ENCODE measurements at places on chromosomes 1 and 21.

DNA sequence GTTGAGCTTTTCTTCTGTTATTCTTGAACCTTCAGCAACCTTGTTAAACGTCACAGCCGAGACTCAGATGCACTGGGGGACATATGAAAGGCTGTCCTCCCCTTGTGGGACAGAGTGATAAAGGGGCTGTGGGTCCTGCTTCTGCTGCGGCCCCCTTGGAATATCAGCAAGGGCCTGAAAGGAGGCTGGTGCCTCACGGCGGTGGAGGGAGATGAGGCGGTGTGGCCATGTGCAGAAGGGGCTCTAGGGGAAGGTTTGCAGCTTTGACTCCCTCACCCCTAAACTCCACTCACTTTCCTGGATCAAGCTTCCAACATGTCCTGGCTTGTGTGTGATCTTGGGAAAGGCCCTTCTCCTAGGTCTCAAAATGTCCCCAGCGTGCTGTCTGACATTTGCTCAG, 270.7 kb upstream of the CSF3R start:
- no peak for DNase-seq

DNA sequence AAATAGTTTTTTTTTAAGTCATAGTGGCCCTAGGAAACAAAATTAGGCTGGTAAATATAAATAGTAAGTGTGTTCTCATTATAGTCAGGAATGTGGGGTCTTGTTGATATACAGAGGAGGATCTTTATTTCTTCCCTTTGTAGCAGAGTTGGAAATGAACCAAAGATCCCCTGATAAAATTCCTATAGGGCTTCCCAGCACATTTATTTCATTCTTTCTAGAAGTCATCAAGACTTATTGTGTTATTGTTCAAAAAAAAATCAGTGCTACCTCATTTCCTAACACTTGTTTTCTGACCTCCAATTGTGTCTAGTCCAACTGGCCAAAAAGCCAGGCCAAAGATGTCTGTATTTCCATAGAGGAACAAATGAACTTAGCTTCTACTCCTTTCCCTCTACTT, 7.6 kb upstream of the PLEKHO1 start:
- DNase-seq = no peak

DNA sequence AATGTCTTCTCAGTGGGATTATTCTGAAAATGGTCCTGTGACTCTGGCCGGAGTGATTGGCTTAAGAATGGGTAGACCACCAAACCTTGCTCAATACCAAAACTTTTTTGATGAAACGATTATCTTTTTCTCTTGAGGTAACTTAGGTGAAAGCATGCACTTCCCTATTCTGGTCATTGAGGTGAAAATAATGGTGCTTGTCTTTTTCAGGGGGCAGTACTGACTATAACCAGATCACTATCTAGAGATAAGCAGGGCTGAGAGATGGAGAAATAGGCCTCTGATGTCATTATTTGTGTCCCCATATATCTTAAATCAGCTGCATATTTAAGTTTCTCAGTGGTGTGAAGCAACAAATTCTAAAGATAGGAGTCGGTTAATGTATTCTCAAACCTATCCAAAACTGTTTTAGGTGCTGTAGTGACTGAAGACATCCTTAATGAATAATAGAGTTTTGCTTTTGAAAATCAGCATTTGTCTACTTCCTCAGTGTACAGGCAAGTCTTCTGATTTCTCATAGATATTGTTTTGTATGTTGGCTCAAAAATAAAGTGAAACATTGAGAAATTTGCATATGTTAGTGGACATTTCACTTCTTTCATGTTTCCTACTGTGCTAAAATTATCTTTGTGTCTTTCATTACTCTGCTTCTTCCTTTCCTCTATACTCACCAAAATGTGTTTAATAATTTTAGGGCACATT, 735.3 kb upstream of the ADGRL4 start:
- no peak for DNase-seq

- DNase-seq = no peak
Observed at GRCh38 chr1:213871179-213871578, 116.6 kb upstream of the PROX1 start.

GRCh38 chr1:1357871-1358432, 403 bp downstream of the MXRA8 start:
- no peak for DNase-seq

DNA sequence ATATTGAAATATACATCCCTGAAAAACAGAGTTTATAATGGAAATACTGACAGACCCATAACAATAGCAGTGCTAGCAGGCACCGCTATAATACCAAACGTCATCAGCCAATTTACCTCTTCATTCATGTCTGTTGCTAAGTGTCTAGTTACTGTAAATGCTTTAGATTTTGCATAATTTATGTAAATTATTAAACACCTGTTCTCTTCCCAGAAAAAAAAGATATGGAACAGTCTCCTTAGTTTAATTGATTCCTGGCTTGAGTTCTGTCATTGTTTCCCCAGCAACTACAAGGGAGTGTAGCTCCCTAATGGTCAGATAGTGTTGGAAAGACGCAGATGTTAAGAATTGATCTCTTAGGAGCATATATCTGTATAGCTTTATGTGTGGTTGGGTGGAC, 817.9 kb upstream of the ADGRL2 start:
- no peak for DNase-seq

DNA sequence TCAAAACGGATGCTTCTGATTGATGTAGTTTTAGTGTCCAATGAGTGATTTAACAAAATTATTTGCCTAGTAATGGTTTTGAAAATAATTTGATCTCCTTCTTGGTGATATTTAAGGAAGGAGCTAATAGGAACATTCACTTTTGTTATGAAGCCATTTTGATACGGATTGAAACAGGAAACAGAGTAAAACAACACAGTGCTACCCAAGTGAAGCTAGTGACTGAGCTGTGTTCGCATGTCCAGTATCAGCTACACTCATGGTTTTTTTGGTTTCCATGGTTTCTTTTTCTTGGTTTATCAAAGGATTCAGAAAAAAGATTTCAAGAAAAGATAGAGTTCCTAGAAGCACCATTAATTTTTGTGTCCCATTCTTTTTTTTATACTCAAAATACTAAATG, 40.1 kb upstream of the PLEKHO1 start:
- no peak for DNase-seq

DNA sequence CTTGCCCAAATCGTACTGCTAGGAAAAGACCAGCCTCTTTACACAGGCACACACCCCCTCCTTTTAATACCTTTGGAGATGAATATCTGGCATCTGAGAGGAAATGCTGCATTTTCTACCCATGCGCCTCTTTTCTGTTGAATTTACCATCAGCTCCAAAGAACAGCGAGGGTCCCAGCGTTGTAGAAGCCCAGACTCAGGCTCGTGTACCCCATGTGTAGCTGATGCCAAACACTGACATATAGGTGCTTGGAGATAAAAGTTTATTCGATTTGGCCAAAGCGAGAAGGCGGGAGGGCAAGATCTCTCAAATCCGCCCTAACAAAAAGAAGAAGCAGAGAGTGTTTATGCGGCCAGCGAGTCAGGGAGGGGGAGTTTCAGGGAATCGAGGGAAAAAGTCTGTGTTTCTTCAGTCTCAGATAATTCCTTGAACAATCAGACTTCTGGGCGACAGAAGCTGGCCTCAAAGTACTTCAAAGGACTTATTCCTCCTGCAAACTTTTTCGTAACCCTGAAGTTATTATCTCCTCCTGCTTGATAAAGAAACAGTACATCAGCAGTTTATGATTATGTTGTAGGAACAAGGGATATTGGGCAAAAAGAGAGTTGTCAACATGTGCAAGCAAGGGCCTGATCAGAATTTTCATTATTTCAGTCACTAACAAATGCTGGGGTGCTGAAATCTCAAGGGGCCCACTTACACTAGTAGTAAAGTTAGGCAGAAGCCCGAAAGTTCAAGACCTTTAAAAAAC, 642 bp upstream of the CREG1 start:
- no peak for DNase-seq

DNA sequence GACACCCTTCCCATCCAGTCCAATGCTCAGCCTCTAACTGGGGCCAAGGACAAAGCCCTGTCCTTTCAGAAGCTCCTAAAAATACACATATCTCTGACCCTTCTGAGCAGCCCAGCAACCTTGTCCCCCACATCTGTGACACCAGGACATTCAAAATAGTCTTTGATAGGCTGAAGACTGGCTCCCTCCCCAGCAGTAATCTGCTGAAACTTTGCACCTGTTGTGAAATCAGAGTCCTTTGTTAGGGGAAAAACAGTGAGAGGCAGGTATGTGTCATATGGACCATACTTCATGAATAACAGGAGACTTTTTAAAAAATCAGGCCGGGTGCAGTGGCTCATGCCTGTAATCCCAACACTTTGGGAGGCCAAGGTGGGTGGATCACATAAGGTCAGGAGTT, 82.4 kb upstream of the VAMP3 start:
- DNase-seq = no peak

DNA sequence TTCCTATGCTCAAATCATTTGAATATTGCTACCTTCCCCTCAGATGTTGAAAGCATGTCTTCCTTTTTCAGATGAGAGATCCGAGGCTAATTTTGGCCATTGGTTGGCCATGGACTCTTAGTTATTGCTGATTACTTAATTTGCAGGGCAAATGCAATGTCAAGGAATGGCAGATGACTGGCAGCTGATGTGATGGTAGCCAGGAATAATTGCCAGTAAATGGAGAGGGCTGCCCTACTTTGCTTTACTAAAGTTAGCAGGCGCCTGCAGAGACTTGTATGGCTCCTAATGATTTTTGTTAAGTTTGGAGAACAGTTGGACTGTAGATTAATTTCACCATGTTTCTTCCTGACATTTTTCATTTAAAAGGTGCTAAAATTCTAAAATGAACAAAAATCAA, 128.9 kb downstream of the XCL2 start:
- DNase-seq = no peak

DNA sequence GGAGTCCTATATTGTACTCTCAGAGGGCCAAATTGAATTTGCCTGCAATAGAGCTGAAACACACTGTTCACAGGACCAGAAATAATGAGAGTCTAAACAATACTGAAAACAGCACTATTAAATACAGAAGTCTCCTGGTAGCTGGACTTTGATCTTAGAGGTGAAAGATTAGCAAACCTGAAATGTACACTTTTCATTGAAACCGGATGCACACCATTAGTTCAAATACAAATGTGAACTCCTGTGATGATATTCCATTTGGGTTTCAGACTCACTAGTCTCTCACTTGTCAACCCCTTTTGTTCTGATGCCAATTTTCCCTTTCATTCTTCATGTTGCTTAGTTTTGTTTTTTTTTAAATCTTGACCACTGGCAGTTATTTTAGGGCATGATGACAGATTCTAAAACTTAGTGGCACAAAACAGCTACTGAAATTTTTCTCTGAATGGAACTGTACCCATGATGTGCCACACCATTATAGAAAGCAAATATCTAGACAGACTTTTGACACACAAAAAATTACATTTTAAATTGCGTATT, 5.9 kb upstream of the TNFSF4 start:
- DNase-seq = no peak

GRCh38 chr1:18723206-18723605, 92.6 kb downstream of the PAX7 start:
- no peak for DNase-seq

DNA sequence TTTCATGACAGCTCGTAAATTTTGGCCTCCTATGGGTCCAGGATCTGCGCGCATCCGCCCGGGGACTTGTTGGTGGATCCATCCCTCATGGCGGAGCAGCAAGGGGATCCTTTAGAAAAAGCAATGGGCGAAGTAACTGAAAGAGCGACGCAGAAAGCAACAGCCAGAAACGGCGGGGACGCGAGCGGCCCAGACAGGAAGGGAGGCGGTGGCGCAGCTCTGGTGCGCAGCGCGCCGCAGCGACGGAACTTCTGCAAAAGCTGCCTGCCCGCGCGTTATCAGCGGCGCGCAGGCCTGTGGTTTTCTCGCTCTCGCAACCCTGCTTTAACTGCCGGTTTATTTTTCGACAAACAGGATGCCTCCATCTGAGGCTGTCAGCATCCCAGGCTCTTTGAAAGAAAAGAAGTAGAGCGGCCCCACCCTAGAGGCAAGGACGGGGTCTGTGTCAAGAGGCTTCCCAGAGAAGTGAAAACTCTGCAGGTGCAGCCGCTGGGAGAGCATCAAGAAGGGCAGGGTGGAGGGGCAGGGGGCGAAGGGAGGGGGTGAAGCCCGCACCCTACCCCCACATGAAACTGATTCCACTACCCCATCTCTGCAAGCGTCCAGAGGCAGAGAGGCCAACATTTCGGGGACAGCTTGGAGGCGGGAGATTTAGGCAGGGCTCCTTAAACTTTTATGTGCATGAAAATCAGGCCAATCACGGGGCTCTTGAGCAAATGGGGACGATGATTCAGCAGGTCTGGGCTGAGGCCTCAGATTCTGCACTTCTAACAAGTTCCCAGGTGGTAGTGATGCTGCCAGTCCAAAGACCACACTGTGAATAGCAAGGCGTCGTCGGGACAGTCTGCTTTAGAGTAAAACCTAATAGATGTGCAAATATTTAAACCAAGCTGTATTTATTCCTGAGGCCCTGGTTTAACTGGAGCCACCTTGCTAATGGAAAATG, 22.2 kb downstream of the RUNX1 start:
- peak; percentile 58 for DNase-seq

- DNase-seq = no peak
Observed at GRCh38 chr1:160117709-160118183, 2.2 kb downstream of the ATP1A2 start.

- no peak for DNase-seq
Observed at GRCh38 chr1:98516306-98516705, 145.2 kb upstream of the SNX7 start.

- no peak for DNase-seq
Observed at GRCh38 chr1:195218428-195219212, 1389.6 kb downstream of the KCNT2 start.

- DNase-seq = no peak
Observed at GRCh38 chr1:216731562-216731961, 8.3 kb upstream of the ESRRG start.

- no peak for DNase-seq
Observed at GRCh38 chr1:21157054-21157453, 19.6 kb downstream of the EIF4G3 start.

GRCh38 chr1:67691712-67692111, 6.7 kb downstream of the GADD45A start:
- DNase-seq = no peak

DNA sequence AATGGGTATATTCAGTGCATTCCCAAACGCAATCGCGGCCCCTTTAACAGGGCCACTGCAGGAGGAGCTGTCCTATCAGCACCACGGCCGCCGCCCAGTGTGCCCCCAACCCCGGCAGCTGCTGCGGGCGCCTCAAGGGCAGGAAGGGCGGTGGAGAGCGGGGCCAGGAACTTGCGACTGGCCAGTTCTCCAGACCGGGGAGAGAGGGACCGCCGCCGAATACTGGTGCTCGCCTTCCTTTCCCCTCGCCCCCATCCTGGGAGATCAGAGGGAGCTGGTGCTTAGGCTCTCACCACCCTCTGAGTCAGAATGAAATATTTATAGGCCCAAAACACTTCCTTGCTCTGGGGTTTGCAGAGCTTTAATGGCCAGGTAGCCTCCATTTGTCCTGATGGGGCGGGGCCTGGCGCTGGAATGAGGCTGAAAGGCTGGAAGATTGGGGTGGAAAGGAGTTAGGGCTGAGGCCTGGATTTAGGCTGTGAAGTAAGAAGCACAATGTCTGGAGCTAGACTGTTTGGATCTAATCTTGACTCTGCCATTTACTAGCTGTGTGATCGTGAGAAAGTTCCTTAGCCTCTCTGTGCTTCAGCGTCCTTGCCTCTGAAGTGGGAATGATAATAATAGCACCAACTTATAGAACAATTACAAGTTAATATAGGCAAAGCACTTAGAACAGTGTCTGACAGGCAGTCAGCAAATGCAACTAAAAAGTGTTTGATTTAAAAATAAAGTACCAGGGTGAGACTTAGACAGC, 75.5 kb downstream of the NAV1 start:
- no peak for DNase-seq

All from T-helper 1 cell (primary cell).